Left kidney (tissue), 8 donors: ENCODE measurements at places on chromosomes 4 and X. TPM values are rescaled to one million over a fixed set of nuclear protein-coding genes. Genes with fewer than 3 reads are reported as not detected.

Gene PNMA6F
- polyA plus RNA-seq = 0.15 TPM

Gene TBC1D8B
- 6.9 TPM for polyA plus RNA-seq

Gene RNF175
- polyA plus RNA-seq = 7.3 TPM

Gene TCEAL3
- polyA plus RNA-seq = 31.5 TPM

Gene SLC9B1
- polyA plus RNA-seq = 3.4 TPM

Gene GLOD5
- 0.81 TPM for polyA plus RNA-seq

Gene LRBA
- polyA plus RNA-seq = 75.9 TPM

DNA sequence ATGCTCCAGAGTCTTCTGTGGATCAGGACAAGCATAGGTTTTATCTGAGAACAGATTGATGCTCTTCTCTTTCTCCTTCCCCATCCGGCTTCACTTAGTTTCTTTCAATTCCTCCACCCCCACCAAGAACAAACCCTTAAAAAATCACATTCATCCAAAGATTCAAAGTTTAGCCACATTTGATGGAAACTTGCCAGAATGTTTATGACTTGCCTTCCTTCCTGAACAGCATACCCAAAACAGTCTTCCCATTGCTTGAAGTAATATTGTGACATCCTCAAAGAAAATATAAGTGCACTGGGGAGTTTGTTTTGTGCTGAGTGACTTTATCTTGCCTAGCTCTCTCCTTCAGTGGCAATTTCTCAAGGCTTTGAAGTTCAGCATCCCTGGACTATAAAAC, 83.0 kb downstream of the MAGEB17 start:
- DNase-seq = no peak

GRCh38 chr4:42488114-42488513, 90.8 kb downstream of the SHISA3 start:
- no peak for DNase-seq

- DNase-seq = no peak
These were observed 40.5 kb downstream of the AGA start for GRCh38 chr4:177401658-177402273.

DNA sequence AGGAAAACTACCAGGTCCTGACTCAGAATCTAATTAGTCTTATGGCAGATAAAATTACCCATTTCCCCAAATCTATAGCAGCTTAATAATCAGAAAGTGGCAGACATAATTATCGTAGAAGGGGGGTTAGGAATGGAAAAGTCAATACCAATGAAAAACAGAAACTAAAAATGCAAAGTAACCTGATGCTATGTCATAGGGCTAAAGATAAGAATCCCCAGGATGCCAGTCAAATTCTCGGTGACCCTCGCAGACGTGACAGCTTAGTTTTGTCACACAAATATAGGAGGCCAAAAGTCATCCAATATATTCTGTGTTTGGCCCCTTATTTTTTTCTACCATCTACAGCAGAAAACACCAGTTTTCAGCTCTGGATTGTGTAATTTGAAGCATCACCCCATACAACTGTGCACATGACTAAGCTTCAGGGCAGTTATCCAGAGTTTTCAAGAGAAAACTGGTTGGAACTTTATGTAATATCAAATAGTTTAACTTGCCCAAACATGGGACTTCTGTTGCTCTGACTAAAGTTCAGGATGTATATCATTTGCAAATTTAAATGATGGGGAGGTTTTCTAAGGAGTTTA, 30.9 kb downstream of the RASSF6 start:
- DNase-seq = no peak

- no peak for DNase-seq
These were observed 50.4 kb downstream of the SORBS2 start for GRCh38 chr4:185761352-185762235.

DNA sequence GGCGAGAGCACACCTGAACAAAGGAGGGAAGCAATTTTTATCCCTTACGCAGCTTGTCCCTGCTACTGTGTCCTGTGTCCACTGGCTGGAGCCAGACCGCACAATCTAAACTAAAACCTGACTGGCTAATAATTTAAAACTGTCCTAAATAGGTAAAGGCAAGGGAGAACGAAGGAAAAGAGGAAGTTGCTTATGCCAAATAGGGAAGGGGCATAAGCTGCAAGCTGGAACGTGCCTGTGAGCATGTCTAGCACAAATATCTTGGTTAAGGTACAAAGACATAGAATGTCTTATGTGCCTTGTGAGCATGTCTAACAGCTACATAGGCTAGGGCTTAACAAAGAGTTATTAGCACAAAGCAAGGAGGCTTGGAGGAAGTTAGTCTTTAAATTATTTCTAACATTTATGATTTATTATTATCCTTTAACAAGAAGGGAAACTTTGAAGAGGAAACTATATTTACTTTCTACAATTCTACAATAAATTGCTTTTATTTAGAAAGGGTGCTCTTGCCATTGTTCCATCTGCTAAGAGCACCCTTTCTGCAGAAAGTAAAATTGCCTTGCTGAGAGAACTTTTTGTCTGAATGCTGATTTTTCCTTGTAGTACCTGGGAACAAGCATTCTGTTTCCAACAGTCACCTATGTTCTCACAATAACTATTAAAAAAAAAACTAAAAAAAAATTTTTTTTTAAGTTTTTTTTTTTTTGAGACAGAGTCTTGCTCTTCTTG, 80.6 kb upstream of the CBR4 start:
- DNase-seq = no peak

- no peak for DNase-seq
These were observed 29.4 kb downstream of the DTHD1 start for GRCh38 chr4:36310793-36311192.

DNA sequence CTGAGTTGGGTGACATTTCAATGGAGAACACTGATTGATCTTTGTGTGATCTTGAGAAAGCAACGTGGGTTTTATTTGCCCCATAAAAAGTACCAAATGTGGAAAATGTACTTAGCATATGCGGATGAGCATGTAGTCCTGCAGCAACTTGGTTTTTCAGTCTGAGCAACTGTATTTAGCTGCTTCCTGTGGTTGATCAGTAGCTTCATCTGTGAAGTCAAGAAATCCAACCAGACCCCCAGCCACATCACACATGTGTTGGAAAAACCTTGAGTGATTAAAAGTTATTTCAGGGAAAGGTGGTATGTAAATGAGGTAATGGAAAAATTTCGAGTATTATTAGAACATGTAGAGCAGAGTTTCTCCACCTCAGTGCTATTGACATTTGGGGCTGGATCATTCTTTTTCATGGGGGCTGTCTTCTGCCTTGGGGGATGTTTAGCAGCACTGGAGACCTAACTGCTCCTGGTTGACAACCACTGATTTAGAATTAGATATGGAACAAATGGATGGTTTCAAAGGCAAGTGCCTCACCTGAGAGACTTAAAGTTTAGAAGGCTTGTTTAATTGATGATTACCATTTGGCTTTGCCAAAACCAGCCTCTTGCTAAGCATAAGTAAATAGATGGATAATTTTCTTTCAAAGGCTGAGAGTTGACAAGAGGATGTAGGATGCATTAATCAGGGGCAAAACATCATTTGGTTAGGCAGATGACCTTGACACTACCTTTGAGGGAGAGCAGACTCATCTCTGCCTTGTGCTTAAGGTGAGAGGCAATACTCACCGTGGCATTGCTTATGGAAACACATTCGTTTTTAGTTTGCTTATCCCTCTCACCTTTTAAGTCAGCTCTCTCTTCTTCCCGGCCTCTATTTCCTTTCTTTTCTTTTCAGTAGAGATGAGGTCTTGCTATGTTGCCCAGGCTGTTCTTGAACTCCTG, 193.0 kb upstream of the RPS6KA3 start:
- DNase-seq = no peak

- DNase-seq = no peak
These were observed 94.6 kb downstream of the RASL11B start for GRCh38 chr4:52956691-52957090.

DNA sequence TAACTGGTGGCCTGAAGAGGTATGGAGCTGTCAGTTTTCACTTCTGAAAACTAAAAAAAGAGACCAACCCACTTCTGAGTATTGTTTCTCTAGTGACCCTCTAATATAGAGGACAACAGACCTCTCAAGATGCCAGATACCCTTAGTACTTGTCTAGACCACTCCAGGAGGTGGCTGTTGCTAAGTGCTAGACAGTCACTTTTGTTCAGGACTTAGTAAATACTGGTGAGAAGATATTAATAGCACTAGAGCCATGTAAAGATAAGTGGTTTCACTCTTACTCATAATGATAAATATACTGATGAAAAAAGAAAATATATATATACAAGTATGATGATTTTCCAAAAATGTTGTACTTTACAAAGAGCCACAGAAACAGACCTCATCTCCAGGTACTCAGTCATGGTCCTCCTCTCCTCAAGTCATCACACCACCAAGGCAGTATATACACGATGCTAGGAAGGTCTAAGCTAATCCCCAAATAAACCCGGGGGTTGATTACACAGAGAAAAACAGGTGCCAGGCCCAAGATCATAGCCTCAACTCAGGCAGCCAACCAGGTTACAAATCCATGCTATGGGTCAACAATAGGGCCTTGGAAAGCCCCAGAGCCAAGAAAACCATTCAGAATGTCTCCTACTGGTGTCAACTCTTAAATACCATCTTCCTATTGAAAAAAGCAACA, 66.9 kb downstream of the ARHGEF9 start:
- DNase-seq = no peak

DNA sequence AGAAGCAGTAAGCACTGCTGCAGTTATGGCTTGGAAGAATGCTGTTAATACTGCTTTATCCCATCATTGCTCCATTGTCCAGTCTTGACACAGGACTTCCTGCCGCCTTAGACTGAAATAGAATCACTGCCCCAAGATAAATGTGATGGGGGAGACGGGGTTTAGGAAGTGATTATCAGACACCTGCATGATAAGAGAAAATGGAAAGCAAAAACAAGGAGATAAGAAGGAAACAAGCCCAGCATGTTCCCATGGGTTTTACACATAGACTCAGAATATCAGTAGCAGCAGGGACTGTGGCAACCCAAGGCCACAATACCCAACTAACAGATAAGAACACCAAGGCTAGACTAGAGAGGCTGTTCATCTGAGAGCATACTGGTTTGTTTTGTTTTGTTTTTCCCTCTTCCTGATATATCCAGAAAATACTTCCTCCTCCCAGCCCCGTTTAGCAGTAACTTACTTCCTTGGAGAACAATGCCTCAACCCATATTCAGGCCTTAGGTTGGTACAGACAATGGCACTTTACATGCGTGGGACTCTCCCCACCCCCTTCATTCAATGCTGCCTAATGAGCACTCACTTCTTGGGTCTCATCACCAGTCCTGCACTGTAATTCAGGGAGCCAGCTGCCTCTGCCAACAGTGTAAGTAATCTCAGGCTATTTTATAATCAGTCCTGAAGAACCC, 232.6 kb downstream of the CBR4 start:
- no peak for DNase-seq

DNA sequence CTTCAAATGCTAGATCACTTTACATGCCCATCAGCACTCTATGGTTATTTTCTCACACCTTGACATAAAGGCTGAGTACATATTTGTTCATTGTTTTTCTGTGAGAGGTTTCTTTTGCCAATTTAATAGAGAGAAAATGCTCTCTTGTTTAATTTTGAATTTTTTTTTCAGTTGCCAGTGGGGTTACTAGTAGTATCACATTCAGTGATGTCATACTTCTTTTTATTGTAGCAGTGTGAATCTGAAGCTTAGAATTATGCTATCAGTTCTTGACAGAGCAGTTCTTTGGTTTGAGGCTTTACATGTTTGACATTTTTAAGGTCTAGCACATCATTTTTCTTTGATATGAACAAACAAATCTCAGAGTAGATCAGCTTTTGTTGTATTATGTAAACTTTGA, 185.4 kb downstream of the NWD2 start:
- no peak for DNase-seq

- DNase-seq = no peak
These were observed 235.8 kb downstream of the RBMX2 start for GRCh38 chrX:130637591-130637990.

DNA sequence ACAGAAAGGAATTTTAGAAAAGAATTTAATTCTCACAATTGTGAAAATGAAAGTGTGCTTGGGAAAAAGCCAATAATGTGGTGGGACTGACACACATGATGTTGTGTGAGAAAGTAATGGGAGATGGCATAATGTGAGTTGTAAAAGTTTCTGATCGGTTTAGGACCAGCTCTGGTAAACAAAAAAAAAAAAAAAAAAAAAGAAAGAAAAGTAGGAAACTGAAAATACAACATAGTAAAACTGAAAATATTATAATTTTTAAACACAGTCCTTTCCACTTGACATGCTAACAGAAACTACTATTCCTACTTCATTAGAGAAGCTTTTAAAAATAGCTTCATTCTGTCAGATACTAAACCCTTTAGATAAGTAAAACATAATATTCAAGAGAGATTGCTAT, 28.2 kb downstream of the RAP1GDS1 start:
- DNase-seq = no peak

- DNase-seq = no peak
These were observed 171.4 kb downstream of the NWD2 start for GRCh38 chr4:37415845-37416369.

DNA sequence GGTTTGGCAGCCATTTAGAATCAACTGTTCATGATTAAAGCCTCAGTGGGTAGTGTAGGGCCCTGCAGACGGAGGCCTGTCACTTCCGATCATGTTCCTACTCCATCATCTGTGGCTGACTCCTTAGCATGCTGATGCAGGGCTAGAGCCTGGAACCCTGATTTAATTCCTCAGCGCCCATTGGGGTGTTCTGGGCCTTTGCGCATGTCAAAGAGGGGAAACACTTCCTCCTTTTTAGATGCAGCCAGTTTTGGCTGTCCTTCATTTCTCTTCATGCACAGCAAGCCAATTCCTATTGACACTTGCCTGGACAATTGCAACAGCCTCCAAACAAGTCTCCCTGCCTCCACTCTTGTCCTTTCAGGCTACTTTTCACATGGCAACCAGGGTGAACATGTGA, 51.9 kb upstream of the MAGEA4 start:
- no peak for DNase-seq

DNA sequence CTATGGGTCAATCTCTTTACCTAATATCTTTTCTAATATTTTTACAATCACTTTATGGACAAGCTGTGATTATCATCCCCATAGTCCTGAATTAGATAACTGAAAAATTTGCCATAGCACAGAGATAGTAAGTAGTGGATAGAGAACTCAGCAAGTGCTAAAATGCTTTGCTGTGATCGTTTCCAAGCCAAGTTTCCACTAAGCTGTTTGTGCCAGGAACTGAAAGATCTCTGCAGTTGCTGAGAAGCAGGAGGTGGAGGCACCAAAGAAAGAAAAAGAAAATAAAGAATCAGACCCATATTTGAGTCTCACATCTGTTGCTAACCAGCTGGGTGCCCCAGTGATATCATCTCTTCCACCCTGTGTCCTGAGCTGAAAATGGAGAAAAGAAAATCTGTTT, 605.6 kb upstream of the BOD1L1 start:
- no peak for DNase-seq

- DNase-seq = no peak
These were observed 28.9 kb downstream of the TMEM144 start for GRCh38 chr4:158239196-158239595.
